ENCODE measurements at places on chromosomes 7 and 10. TPM values are rescaled to one million over a fixed set of nuclear protein-coding genes. Genes with fewer than 3 reads are reported as not detected.

The ST8SIA6 gene
- not detected for total RNA-seq

The DYNC1I1 gene
- total RNA-seq, result 0.21 TPM

The PGAM2 gene
- total RNA-seq, result not detected

The COL17A1 gene
- total RNA-seq, result 507 TPM

The LIPN gene
- 0.93 TPM for total RNA-seq

The NEUROG3 gene
- total RNA-seq, result not detected

The NEUROD6 gene
- not detected for total RNA-seq

The NPFFR1 gene
- not detected for total RNA-seq

The TBX20 gene
- total RNA-seq, result not detected

The CPEB3 gene
- 0.51 TPM for total RNA-seq

The ENTPD1 gene
- total RNA-seq, result not detected

Data from airway epithelial cell (primary cell).